ENCODE measurements at places on chromosomes 5 and 9.

DNA sequence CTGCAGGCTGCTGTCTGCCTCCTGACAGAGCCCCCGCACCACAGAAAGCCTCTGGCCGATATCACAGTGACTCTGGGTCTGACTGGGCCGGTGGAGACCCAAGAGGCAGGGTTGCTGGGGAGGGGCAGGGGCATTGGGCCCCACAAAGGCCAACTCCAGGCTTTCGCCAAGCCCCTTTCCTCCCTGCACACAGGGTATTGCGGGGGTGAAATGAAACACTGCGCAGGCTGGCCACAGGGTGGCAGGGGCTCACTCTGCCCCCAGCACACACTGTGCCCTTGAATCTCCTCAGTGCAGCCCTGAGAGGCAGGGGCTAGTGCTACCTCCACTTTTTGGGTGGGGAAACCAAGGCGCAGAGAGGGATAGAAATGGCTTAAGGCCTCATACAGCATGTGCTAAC, 44.6 kb downstream of the BARX1 start:
- no peak for DNase-seq

DNA sequence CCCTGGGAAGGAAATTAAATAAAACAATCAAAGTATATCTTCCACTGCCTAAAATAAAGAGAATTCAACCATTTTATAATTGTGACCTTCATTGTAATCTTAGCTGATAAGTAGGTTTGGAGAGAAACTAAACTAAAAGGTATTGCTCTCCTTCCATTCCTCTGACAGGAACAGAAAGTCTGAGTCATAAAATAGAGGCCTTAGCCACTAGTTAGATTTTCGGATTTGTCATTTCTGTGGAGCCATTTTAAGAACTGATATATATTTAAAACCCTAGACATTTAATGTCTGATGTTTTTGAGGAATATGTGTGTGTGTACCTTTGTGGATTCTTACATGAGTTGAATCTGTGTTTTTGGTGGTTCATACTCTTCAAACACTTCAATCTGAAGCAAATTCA, 11.8 kb upstream of the TMC1 start:
- no peak for DNase-seq

GRCh38 chr5:135129307-135129706, 95.3 kb upstream of the PITX1 start:
- DNase-seq, result no peak

DNA sequence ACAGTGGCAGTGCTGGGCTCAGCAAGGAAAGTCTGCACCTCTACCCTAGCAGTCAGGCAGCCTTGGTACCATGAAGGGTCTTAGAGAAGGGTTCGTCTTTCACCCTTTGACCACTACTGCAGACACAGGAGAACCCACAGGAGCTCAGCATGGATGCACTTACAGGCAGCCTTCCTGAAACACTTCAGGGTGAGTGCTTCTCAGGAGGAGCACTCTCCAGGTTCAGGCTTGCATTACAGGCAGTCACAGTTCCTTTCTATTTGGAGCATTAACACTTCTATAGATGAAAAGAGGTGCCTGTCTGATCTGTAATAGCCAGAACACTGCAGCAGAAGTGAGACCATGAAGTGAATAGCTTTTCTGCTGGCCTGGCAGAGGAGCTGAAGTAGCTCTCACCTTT, 8.7 kb upstream of the CYLC2 start:
- no peak for DNase-seq

- no peak for DNase-seq
Measured at GRCh38 chr5:109318455-109319108, 91.2 kb downstream of the PJA2 start.

GRCh38 chr5:44390351-44390750, 1.1 kb upstream of the FGF10 start:
- DNase-seq, result no peak

- peak; percentile 50 for DNase-seq
Measured at GRCh38 chr9:76810377-76810957, 46.2 kb downstream of the PCA3 start.
